Stimulated activated naive CD8-positive, alpha-beta T cell treated with anti-CD3 and anti-CD28 coated beads, Interleukin-15, amount 100 ng/mL, for 72 hours (primary cell): ENCODE measurements at places on chromosomes 7 and 10.
A peak's percentile ranks its signal among the peaks of the same experiment; 100 is the strongest.

GRCh38 chr7:91653286-91653685, 227.2 kb downstream of the MTERF1 start:
- DNase-seq, result no peak

DNA sequence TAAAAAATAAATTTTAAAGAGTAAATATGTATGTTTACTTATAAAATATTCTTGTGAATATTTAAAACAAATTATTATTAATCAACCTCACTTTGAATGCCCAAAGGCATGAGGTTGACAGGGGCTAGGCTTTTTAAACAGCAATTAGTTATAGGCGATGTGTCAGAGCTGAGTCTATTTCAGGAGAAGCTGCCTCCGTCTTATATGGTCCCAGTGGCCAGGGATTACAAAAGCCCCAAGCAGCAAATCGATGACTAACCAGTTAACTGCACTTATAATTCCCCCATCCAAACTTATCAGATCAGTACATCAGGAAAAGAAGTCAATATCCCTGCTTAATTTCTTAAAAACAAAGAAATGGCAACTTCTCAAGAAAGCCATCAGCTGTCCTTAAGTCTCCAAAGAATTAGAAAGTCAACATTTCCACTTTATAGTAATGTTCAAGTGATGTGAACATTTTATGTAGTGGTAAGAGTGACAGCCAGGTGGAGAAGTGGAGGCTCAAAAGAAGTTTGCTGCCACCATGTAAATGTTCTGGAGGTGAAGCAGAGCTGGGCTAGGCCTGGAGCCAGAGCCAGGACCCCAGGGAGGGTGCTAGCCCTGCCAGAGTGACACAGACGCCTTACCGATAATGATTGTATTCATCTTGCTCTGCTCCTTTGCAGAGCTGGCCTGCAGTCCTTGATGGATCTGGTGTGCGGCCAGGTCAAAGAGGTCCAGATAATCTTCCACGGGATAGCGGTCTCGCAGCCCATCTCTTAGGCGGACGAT, 51.5 kb downstream of the CHST15 start:
- DNase-seq, result no peak

- no peak for DNase-seq
Observed at GRCh38 chr7:29397398-29397797, 166.2 kb upstream of the PRR15 start.

- DNase-seq, result no peak
Observed at GRCh38 chr7:152762056-152762455, 2.5 kb downstream of the ACTR3B start.

DNA sequence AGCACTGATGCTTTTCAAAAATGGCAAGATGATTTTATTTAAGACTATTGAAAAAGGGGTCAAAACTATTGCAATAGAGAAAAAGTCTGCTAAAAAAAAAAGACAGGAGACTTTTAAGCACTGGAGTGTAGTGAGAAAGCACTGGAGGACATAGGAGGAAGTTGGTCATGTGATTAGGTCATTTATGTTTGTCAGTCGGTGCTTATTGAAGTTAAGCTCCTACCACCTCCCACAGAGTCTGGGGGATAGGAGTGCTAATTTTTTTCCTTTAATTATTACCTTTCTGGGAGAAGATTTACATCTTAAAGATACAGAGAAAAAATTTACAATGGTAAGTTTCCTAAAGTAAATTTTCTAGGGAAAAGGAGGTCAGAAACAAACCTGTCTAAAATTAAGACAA, 80.2 kb upstream of the TMEM229A start:
- no peak for DNase-seq

DNA sequence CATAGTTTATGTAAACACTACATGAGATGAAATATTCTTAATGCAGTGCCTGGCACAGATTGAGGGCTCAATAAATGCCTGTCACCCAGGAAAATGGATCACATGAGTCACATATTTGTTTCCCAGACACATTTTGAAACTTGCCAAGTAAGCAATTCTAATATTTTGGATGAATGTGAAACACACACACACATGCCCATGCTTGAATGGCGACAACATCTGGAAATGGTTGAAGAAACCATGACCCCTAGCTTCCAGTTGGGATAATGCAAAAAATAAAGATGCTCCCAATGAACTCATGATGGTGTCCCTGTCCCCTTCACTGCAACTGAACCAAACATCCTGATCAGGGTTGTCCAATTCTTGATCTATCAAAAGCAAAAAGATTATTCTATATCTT, 797.3 kb downstream of the XPNPEP1 start:
- no peak for DNase-seq

DNA sequence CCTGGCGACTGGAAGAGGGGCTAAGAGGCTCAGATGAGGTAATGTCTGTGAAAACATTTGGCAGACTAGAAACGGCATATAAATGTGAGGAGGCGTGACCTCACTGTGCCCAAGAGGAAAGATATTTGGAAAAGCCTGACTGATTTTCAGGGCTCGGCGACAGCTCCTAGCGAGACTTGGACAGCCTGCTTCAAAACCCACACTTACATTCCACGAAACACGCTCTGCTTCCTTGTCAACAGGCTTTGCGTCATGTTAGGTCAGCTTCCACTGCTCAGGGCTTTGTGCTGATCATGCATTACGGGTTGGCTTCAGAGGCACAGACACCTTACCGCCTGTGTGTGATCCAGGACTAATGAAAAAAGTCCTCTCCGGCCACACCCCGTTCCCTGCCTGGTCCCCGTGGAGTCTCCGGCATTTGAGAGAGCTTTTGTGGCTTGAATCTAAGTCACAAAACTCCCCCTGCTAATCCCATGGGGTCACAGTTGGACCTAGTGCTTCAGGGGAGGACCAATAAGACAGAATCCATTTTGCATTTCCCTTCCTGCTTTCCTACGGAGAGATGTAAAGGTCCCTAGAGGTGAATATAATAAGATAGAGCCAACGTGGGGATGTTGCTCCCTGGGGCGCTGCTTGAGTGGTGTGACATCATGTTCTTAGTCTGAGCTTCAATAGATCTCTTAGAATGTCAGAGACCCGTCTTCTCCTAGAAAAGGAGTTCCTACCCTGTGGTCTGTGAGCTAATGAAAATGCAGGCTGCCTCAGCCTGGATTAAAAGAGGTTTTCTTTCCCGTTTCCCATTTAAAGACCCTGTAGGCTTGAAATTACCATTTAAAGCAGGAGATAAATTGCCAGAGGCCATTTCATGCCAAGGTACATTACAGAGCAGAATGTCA, 25.5 kb downstream of the FGFBP3 start:
- DNase-seq, result no peak

DNA sequence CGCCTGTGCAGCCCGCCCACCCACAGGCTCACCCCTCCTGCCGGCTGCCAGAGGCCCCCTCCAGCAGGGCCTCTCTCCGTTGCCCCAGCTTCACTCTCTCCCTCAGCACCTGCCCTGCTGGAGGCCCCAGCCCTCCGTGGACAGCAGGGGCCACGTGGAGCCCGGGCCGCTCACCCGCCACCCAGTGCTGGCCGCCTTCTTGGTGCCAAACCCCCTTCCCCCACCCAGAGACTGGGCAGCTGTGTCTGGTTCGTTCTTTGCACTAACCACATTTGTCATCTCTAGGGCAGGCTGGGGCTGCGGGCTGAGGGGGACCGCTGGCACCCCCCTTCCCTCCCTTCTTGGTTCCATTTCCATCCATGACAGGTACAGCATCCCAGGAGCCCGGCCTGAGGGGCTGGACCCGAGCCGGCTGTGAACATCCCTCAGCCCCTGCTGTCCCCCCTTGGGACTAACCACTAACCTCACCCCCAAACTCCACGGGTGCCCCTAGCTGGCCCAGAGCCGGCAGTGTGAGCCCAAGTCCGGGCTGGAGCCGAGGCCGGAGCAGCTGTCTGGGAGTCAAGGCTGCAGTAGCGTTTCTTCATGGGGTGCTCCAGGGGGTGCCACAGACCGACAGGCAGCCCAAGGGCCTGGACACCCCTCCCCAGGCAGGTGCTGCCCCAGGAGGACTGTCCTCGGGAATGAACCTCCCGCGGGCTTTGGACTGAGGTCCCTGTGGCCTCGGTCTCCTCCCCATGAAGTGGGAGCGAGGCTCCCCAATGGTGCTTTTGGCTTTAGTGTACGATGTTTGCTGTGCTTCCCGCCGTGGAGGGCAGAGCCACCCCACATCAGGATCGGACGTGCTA, 25.5 kb upstream of the AMZ1 start:
- DNase-seq, result no peak

DNA sequence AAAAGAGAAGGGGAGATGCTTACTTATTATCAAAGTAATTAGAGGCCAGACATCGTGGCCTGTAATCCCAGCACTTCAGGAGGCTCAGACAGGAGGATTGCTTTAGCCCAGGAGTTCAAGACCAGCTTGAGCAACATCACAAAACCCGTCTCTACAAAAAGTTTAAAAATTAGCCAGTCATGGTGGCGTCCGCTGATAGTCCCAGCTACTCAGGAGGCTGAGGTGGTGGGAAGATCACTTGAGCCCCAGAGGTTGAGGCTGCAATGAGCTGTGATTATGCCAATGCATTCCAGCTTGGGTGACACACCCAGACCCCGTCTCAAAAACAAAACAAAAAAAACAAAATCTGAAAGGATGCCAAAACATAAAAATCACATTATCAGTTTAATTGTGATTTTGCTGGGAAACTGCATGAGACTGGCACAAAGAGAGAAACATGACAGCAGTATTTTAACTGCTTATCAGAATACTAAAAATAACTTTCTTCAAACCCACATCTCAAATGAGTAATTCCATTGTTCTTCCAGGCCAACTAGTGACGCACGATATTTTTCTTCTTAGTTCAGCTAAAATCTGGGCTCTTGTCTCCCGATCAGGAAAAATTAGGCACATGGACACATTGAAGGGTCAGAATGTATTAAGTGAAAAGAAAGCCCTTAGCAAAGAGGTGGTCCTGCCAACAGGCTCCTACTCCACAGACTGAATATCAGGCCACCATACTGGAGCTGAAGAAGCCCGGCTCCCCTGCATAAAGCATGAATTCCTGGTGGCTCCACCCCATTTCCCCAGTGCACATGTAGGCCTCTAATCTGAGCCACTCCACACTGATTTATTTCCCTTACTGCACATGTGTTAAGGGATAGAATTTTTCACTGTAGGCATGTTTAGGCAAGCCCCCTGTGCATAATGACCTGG, 9.6 kb upstream of the CCM2 start:
- DNase-seq, result no peak

GRCh38 chr10:68829521-68829920, 2.2 kb downstream of the STOX1 start:
- no peak for DNase-seq

DNA sequence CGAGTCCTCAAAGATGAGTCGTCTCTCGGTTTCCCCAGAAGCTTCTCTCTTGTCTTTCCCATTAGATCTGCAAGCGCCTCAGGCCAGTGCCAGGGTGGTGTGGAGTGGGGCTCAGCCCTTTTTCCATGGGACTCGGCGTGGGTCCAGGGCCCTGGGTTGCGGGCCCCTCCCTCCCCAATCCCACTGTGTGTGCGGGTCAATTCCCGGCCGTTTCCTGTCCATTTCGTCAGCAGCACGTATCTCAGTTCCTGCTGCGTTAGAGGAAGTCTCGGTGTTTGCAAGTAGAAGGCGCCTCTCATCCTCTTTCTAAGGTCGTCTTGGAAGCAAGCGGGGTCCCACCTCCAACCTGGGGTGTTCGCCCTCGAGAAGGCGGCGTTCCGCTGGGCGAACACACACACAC, 25.1 kb upstream of the ADGRA1 start:
- DNase-seq, result no peak

GRCh38 chr7:127751062-127751461, 99.1 kb downstream of the SND1 start:
- no peak for DNase-seq

DNA sequence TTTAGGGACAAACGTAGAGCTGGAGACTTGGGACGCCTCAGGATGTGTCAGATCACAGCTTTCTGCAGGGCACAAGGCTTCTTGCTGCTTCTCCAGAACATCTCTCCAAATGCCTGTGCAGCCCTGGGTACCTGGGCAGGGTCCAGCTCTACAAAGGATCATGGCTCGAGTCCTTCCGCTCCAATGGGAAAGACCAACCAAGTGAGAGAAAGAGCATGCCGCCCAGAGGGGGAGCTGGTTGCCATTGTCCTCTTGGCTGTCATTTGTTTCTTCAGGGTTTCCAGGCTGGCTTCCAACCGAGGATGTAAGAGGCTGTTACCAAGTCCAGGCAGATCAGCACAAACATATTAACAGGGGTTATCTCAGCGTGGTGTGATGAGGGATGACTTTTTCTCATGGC, 5.6 kb upstream of the LEP start:
- DNase-seq, result no peak

GRCh38 chr10:101570428-101571270, 17.4 kb downstream of the POLL start:
- DNase-seq, result peak; percentile 31

DNA sequence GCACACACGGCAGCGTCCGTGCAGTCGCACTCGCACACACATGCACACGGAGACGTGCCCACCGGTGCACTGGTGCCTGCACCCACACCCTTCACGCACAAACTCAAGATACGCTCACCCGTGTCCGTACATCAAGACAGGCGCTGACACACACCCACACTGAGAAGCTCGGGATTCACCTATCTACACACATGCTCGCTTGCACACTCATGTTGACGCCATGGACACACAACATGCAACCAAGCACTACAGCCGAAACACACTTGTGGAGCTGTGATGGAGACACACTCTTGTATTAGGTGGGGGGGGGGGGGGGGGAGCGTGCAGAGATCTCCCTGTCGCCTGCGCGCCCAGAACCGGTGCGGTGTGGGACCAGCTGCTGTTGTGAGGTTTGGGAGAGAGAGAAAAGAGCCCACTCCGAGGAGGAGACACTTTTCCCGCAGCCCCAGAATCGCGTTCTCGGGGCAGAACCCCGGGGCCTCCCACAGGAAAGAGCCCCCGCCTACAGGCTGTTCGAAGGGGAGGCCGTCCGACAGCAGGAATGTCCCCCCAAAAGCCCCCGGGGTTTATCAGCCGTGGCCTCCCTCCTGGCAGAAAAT, 605 bp upstream of the NFKB2 start:
- peak; percentile 91 for DNase-seq

GRCh38 chr10:22537810-22538209, 176.6 kb downstream of the PIP4K2A start:
- no peak for DNase-seq

- DNase-seq, result no peak
Observed at GRCh38 chr10:32073659-32074058, 17.4 kb upstream of the KIF5B start.

- no peak for DNase-seq
Observed at GRCh38 chr10:69068549-69068948, 19.4 kb upstream of the SRGN start.

GRCh38 chr7:155344270-155344617, 46.6 kb downstream of the INSIG1 start:
- DNase-seq, result peak; percentile 67

DNA sequence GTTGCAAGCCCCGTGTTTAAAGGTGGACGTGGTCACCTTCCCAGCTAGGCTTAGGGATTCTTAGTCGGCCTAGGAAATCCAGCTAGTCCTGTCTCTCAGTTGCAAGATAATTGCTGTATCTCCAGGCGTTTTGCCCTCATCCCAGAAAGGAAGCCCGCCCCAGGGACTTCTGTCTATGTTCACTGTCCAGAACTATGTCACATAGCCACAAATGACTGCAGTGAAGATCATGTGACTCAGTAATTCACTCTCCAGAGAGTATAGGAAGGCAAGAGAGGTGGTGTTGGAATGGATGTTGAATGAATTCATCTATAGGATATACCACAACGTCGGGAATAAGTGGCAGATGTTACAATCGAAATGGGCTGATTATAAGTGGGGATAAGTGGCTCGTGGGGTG, 349 bp upstream of the ERVW-1 start:
- DNase-seq, result no peak
